Esophagus muscularis mucosa (tissue), 4 donors: ENCODE measurements at places on chromosomes 2 and 18. TPM values are rescaled to one million over a fixed set of nuclear protein-coding genes. Genes with fewer than 3 reads are reported as not detected.

The IL18R1 gene
- 2.8 TPM for total RNA-seq

The KCTD1 gene
- 14.6 TPM for total RNA-seq

The REEP1 gene
- total RNA-seq: 46.1 TPM

The LRP1B gene
- 0.63 TPM for total RNA-seq

The FAHD2B gene
- 23.7 TPM for total RNA-seq

The DSC3 gene
- total RNA-seq: 0.52 TPM

The SRBD1 gene
- total RNA-seq: 14.1 TPM

The GCKR gene
- total RNA-seq: not detected

The EFEMP1 gene
- total RNA-seq: 113 TPM

The CYTIP gene
- 3.6 TPM for total RNA-seq

The FBXO11 gene
- total RNA-seq: 42.5 TPM

The KCNE4 gene
- total RNA-seq: 20.7 TPM

The NOSTRIN gene
- total RNA-seq: 6.6 TPM

The ABCB11 gene
- total RNA-seq: not detected

The NGEF gene
- total RNA-seq: 0.98 TPM

The HOXD13 gene
- total RNA-seq: not detected

The ITGB6 gene
- total RNA-seq: not detected

The RAX gene
- not detected for total RNA-seq

The SLC16A14 gene
- 2.6 TPM for total RNA-seq

The POTEC gene
- total RNA-seq: not detected

The MDH1 gene
- 186 TPM for total RNA-seq

The ORC4 gene
- total RNA-seq: 24.5 TPM

The BUB1 gene
- total RNA-seq: 0.80 TPM

The MAP3K19 gene
- total RNA-seq: not detected

The CPO gene
- total RNA-seq: 0.63 TPM

The SNORC gene
- total RNA-seq: 2.5 TPM

The GREB1L gene
- total RNA-seq: 13.2 TPM

The LGALSL gene
- 16.3 TPM for total RNA-seq

The CFAP65 gene
- not detected for total RNA-seq

The OTOS gene
- total RNA-seq: not detected

The CHRND gene
- not detected for total RNA-seq

The TFPI gene
- total RNA-seq: 62.2 TPM

The CDH20 gene
- 0.42 TPM for total RNA-seq

The ZNF396 gene
- total RNA-seq: 2.5 TPM

The RGPD5 gene
- 16.8 TPM for total RNA-seq

The ACADL gene
- 1.3 TPM for total RNA-seq

The STK17B gene
- 9.3 TPM for total RNA-seq

The SDC1 gene
- 0.33 TPM for total RNA-seq

The MAP2 gene
- total RNA-seq: 37.0 TPM

The POTEF gene
- total RNA-seq: not detected

The ASB18 gene
- total RNA-seq: not detected

The CNGA3 gene
- 8.0 TPM for total RNA-seq

The ABCG8 gene
- total RNA-seq: not detected

The ST6GAL2 gene
- total RNA-seq: 20.9 TPM

The ANKRD62 gene
- total RNA-seq: not detected

The SRD5A2 gene
- not detected for total RNA-seq

The CCDC68 gene
- 4.1 TPM for total RNA-seq

The EPAS1 gene
- 195 TPM for total RNA-seq

The CEBPZOS gene
- 31.6 TPM for total RNA-seq

The EHD3 gene
- 4.3 TPM for total RNA-seq

The STRADB gene
- 15.6 TPM for total RNA-seq

The UNC50 gene
- 34.0 TPM for total RNA-seq

The OXER1 gene
- 0.42 TPM for total RNA-seq

The GDF7 gene
- 7.8 TPM for total RNA-seq

The TRPM8 gene
- not detected for total RNA-seq

The LDLRAD4 gene
- total RNA-seq: 20.4 TPM
